Activated CD4-positive, CD25-positive, alpha-beta regulatory T cell (primary cell): ENCODE measurements at places on chromosomes 4 and X.

DNA sequence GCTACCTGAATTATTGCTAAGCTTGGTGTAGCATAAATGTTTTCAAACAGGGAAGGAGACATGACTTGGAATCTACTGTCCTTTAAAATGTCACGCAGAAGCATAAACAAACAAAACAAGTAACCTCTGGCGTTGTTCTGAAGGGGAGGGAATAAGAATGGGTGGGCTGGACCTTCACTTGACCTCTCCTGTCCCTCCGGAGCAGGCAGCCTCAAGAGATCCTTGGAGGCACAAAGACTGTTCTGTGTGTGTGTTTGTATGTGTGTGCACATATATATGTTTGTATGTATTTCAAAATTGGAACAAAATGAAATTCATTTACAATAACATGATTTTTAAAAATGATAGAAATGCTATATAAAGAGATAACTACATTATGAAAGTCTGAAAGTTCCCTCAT, 91.3 kb upstream of the DCLK2 start:
- DNase-seq, result no peak

DNA sequence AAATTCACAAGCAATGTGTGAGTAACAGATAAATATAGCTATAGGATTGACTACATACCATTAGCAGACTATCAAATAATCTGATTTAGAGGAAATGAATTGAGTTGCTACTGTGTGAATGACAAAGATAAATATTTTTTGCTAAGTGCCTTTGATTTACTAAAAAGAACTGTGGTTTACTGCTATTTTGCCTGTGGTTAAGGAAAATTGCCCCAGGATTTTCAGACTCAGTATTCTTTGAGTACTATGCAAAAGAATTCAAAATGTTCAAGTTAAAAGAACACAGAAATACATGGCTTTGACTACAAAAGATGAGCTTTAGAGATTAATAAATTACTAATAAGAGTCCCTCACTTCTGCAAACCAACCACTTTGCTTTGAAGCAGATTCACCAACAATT, 853.8 kb downstream of the ADGRL3 start:
- DNase-seq, result no peak

GRCh38 chrX:100363896-100364295, 46.2 kb downstream of the PCDH19 start:
- no peak for DNase-seq

- DNase-seq, result no peak
Measured at GRCh38 chr4:1683261-1683735, 815 bp downstream of the FAM53A start.

DNA sequence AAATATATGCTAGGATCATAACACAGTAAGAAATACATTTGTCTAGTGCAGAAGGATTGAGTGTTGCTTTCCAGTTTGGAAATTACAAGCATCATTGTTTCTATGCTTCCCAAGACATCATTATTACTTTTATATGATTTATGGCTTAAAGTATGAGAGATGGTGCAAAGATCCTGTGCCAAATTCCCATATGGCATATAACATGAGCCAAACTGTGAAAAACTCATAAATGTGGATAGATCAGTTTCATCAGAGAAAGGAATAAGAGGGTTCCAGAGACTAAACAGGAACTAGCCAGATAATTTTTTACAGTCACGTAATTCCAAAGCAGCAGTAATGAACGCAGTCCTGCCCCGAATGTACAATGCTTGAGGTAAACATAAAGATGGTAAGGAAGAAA, 126.3 kb downstream of the PRDM5 start:
- DNase-seq, result no peak

GRCh38 chr4:99841129-99841528, 24.5 kb downstream of the DAPP1 start:
- no peak for DNase-seq

- no peak for DNase-seq
Measured at GRCh38 chr4:2942532-2943363, 20.5 kb downstream of the NOP14 start.

DNA sequence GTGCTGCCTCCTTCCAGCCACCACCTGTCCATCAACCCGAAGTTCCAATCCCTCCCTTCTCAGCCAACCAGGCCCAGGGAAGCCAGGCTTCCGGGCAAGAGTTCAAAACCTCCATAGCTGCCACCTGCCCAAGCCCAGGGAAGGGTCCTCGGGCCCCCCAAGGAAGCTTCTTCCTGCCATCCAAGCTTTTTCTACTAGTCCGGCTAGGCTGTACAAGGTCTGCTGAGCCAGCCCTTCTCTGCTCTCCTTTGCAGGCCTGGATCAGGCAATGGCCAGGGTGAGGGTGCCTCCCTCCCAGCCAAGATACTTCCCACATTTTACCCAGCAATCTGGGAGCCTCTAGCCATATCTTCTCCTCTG, 96.2 kb downstream of the PJA1 start:
- DNase-seq, result no peak

DNA sequence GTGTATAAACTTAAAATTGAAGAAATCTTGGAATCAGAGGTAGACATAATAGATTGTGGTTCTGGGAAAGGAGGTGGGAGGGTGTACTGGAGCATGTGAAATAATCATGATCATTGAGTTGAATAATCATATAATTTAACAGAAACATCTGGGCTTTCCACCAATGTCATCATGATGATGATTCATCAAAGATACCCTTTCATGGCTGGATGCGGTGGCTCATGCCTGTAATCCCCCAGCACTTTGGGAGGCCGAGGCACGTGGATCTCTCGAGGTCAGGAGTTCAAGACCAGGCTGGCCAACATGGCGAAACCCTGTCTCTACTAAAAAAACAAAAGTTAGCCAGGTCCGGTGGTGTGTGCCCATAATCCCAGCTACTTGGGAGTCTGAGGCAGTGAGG, 6.7 kb upstream of the RUFY3 start:
- DNase-seq, result no peak

DNA sequence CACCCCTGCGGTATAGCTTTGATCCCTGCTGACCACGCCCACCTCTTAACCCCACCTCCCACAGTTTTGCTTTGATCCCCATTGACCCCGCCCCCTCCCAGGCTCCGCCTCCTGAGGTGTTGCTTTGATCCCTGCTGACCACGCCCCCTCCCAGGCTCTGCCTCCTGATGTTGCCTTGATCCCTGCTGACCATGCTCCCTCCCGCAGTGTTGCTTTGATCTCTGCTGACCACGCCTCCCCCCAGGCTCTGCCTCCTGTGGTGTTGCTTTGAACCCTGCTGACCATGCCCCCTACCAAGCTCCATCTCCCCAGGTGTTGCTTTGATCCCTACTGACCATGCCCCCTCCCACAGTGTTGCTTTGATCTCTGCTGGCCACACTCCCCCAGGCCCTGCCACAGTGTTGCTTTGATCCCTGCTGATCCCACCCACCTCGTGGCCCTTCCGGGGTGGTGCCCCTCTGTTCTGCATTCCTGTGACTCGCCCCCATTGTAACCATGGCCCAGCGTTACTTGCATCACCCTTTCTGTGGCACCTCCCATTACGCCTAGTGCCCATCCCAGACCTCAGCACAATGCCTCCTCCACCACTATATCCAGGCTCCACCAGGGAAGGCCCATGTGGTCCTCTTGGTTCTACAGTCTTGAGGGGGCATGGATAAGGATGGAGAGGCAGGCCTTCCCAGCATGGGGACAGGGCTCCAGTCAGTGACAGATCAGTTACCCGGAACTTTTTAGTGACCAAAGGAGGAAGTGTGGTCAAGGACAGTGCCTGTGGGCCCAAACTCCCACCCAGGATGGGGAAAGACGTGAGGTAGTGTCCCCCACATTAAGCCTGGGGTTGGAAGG, 70.8 kb downstream of the ADRA2C start:
- DNase-seq, result no peak

DNA sequence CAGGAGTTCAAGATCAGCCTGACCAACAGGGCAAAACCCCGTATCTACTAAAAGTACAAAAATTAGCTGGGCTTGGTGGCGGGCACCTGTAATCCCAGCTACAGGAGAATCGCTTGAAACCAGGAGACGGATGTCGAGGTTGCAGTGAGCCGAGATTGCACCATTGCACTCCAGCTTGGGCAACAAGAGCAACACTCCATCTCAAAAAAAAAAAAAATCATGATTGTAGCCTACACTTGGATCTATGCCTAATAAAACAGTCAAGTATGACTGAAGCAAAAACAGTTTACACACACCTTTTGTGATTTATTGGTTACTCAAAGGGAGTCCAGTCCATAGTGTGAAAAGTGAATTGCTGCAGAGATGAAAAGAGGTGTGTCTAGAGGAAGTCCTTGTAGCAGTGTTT, 34.7 kb upstream of the TASL start:
- no peak for DNase-seq

- no peak for DNase-seq
Measured at GRCh38 chr4:108796173-108796572, 33.3 kb upstream of the ETNPPL start.
